Activated T-cell treated with anti-CD3 and anti-CD28 coated beads for 24 hours (primary cell): ENCODE measurements at places on chromosomes 2 and 18.
A peak's percentile ranks its signal among the peaks of the same experiment; 100 is the strongest.

- DNase-seq = no peak
These were observed 64.5 kb downstream of the ADI1 start for GRCh38 chr2:3454802-3455201.

- DNase-seq = no peak
These were observed 75.8 kb downstream of the ZEB2 start for GRCh38 chr2:144443837-144444817.

DNA sequence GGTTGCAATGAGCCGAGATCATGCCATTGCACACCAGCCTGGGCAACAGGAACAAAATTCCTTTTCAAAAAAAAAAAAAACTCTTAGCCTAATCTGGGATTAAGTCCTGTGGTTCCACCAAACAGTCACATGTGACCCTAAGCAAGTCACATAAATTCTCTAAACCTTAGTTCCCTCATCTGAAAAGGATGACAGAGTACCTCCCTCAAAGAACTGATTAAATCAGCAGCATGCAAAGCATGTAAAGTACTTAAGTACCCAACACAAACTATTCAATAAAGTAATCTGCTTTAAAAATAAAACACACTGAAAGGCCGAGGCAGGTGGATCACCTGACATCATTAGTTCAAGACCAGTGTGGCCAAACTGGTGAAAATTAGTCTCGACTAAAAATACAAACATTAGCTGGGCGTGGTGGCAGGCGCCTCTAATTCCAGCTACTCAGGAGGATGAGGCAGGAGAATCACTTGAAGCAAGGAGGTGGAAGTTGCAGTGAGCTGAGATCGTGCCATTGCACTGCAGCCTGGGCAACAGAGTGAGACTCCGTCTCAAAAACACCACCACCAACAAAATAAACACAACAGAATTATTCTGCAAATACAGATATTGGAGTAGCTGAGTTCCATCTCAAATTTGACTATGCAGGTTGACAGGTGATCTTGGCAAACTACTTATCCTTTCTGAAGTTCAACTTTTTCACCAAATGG is 7.0 kb downstream of the USP34 start:
- DNase-seq = no peak

DNA sequence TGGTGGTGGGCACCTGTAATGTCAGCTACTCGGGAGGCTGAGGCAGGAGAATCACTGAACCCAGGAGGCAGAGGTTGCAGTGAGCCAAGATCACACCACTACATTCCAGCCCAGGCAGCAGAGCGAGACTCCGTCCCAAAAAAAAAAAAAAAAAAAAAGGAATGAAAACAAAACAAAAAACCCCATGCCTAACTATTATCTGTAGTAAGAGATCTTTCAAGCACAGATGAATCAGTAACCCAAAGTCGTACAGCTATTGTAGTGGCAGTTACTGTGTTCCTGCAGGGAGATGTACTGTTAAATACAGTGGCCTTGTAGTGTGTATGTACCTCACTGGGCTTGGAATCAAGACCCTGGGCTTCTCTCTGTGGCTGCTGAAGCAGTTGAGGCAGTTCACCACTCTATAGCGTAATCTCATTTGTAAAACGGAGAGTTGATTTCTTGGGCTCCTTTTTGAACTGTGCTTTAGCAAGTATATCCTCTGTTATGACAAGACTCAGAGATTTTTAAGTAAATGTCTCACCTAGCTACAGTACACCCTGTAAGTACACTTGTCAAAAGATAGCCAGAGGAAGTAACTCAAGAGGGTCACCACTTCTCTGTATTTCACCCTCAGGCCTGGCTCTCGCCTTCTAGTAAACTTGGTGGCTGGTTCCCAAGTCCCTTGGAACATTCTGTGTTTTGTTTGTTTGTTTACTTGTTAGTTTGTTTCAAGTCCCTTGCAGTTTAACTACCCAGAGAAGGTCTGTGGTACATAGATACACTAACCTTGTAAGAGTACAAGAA is 109.6 kb upstream of the FOSL2 start:
- DNase-seq = no peak

DNA sequence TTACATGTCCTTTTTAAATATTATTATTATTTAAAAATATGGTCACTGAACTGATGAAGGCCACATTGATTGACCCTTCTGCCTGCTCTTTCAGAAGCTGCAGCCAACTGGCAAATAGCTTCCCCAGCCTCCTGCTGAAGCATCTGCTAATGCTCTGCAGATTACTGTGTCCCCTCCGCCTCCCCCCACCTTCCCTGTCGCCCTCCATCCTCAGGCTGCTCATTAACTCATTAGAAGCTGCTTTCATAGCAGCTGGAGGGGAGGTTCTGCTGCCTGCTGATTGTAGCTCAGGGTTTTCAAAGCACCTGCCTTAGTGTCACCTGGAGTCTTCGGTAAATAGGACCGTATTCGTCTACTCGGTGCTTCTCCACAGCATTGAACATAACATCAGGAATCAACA is 24.8 kb upstream of the LMAN1 start:
- DNase-seq = no peak

DNA sequence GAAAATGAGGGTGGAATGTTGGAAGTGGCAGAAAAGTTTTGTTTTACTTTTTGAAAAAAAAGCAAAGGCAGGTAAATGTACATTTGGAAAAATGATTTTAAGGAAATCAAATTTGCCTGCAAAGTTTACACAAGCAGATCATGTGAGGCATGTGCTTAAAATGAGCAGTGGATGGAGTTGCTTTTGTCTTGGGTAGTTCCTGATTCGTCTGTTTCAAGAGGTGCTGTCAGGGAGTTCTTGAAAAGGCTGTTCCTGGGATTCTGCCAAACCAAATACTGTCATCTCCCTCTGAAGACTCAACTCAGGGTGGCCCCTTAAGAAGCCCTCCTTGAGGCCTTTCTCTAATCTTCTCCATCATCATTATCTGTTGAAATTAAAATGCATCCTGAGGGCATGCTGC is 59.0 kb downstream of the TACR1 start:
- no peak for DNase-seq

DNA sequence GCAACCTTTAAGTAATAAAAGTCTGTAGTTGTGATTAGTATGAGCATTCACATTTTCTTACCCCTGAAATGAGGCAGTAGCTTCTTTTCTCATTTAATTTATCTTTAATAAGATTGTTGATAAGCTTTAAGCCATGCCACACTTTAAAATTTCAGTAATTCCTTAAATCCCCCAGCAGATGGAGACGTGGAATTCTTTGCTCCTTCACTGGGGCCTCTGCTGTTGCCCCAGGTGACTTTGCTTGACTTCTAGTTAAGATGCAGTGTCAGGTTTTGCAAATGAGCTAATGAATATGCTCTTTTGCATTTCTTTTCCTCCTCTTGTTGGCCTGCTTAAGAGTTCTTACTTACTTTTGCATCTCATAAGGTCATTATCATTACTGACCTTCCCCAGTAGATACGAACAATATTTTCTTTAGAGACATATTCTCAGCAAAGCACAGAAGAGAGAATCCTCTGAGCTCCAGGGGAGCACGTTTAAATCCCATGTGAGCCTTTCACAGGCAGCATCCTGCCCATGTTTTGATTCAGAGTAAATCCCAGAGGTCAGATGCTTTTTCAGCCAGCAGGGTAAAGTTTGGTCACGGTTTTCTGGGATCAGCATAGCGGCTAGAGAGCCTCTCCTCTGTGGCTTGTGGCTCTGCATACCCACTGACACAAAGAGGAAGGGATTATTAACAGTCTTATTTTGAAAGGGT is 222.9 kb downstream of the PTPRM start:
- DNase-seq = no peak

DNA sequence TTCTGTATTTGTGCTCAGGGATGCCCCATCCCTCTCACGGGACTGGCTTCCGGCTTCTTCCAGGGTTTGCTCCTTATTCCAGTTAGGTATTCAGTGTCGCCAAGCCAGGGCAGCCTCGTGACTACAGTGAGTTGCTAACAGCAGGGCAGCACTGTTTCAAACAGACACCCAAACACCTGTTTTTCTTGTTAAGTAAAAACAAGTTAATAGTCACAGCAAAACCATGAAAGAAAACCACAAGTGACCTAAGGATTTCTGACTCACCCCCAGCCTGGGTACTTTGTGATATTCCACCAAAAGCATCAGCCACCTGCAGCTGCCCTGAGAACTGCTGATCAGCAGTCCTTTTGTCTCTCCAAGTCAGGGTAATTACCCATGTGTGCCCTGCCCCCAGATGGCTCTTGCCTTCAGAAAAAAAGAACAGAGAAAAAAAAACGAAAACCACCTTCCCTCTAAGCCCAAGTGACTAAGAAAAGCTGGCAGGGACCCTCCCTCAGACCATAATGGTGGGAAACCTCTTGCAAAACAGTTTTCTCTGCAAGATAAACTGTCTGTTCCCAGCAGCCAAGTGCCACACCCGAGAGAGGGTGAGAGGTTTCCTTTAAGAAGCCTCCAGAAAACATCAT is 178.2 kb downstream of the ANAPC1 start:
- DNase-seq = peak; percentile 50
